ENCODE measurements at places on chromosomes 1 and 21.

- DNase-seq: no peak
These were observed 72.2 kb upstream of the GJB5 start for GRCh38 chr1:34682452-34683223.

GRCh38 chr1:38817267-38818174, 42.1 kb downstream of the RRAGC start:
- DNase-seq: no peak

GRCh38 chr1:53896635-53897229, 2.7 kb downstream of the DIO1 start:
- DNase-seq: peak; percentile 23

GRCh38 chr1:225481738-225482137, 53.9 kb upstream of the LBR start:
- no peak for DNase-seq

DNA sequence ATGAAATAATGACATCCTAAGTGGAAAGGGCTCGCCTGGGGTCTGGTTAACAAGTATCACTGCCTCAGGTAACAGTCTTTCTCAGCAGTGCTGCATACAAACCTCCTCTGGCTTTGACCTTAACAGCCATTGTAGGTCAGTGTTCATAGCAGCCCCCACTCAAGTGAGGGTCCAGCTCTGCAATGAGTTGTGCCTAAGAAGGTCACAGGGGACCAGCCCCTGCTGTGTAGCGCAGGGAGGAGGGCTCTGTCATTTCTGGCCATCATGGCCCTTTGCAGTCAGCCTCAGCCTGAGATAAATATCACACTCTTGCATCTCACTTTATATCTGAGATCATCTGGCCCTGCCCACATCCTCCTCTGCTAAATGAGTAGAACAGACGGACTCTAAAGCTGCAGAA, 18.1 kb upstream of the MYSM1 start:
- no peak for DNase-seq

DNA sequence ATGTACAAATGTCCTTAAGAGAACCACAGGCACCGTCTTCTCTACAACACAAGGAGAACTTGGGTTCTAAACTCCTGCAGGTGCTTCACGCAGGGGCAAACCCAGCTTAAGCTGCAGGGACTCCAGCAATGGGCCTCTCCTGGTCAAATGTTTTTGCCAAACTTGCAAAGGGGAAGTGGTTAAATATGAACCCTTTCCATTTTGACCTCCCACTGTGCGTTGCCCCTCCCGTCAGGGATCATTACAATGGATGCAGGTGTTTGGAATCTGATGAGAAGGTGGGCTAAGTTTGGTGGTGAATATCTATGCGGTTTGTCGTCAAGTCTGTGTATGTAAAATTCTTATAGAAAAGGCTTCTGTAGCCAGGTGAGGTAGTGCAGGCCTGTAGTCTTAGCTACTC, 29.1 kb upstream of the SLC25A33 start:
- DNase-seq: no peak

DNA sequence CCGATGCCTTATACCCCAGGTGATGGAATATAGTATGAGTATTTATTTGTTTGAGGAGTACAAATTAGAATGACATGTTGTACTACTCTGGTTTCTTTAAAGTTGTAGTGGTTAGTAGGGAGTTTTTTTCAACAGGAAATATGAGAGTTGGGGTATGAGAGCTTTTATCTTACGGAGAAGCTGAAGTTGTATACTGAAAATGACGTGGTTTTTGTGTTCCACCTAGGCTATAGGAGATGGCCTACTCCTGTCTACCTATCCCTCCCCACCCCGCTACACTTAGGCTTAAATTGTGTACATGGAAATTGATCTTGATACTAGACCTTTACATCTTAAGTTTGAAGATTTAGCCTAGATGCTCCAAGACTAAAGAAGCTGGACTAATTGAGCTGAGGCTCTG, 6.8 kb upstream of the HAX1 start:
- DNase-seq: no peak

- no peak for DNase-seq
These were observed 244.6 kb downstream of the NPHP4 start for GRCh38 chr1:5747426-5748285.

DNA sequence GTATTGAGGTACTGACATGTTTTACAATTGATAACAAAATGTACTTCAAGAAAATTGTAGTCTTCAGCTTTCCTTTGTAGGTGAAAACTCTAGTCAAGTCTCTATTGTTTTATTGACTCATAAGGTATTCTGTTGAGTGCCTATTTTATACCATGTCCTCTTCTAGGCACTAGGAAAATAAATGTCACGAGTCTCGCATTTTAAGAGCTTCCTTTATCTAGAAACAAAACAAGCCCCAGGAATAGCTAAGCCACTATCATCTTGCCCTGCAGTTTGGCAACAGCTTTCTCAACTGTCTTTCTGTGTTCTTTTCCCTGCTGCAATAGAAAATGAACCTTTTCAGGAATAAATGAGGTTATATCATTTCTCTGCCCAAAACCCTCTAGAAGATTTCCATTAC, 288.5 kb upstream of the NEGR1 start:
- DNase-seq: no peak

DNA sequence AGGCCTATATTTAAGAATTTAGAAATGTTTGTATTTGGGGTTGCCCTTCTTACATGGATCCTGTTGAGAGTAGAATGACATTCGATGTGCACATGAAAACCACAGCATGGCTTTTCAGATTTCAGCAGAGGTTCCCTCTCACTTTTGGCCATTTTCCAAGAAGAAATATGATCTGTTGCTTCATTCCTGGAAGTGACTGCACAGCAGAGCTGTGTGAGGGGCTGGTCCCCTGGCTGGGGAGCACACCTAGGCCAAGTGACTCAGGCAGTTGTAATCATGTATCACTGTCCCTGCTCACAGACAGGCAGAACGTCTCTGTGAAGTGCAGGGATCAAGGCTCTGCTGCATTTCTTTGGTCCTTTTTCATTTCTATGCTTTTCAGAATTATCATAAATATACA, 32.3 kb downstream of the AGT start:
- DNase-seq: no peak

GRCh38 chr1:94276988-94277434, 39.6 kb upstream of the ARHGAP29 start:
- no peak for DNase-seq

DNA sequence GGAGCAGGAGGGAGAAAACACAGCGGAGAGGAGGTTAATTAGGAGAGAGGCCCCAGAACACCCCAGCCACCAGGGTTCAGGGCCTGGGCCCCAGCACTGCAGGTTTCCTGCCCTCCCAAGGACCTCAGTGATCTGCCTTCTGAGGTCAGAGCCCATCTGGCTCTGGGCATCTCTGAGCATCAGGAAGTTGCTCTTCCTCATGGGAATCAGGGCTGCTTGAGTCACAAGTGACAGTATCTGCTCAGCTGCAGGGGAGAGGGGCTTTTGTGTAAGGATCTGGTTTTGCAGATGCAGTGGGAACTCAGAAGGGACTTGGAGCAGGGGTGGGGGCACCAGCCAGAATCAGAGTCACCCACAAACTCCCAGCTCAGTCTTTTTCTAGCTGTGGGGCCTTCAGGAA, 472.1 kb downstream of the PTPRU start:
- no peak for DNase-seq

GRCh38 chr1:53640701-53641075, 98.3 kb downstream of the GLIS1 start:
- DNase-seq: no peak

GRCh38 chr1:15849775-15850324, 2.3 kb downstream of the SPEN start:
- no peak for DNase-seq

- DNase-seq: no peak
These were observed 317.1 kb downstream of the DPYD start for GRCh38 chr1:97603776-97604175.

DNA sequence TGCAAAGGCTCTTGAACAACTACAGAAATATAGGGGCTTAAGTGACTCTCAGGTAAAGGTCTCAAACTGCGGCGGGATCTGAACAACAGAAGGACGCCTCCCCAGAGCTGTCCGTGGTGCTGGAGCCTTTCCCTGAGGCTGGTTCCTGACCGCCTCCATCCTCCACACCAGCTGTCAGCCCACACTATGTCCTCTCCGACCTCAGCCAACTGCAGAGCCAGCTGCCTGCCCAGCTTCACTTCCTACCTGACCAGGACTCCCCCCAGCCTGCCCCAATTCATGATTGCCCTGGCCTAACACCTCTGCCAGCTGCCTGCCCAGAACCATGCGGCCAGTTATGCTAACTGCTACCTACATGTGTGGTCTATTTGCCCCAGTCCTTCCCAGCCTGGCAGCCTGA, 63.6 kb upstream of the ZC3H12A start:
- DNase-seq: no peak

DNA sequence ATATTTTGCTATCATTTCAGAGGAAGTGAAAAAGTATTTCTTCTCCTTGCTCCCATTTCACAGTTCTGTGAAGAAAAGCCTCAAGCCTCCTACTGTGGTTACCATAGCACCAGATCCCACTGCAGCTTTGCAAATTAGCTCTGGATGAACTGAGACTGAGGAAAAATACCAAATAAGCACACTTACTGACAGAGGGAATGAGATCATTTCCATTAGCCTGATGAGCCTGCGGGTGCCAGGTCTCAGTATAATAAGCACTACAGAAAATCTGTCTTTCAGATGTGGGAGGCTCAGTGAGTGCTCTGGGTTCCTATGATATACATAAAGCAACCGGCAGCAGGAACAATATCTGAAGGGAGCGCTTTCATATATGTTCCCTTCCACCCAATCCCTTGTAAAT, 21.4 kb downstream of the XKR8 start:
- no peak for DNase-seq

DNA sequence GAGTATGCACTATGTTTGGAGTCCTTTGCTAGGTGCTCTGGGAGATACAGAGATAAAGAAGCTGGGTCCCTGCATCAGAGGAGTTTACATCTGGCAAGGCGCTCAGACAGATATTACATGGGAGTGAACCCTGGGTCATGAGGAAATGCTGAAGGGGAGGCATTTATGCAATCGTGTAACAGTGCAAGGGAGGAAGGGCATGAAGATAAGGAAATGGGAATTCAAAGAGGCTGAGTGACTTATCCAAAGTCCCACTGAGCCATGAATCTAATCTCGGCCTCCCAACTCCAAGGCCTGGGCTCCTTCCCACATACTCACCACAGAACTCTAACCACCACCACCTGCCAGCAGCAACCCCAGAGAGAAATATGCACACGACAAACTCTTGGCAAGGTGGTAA, 51.6 kb downstream of the FAM163A start:
- no peak for DNase-seq

DNA sequence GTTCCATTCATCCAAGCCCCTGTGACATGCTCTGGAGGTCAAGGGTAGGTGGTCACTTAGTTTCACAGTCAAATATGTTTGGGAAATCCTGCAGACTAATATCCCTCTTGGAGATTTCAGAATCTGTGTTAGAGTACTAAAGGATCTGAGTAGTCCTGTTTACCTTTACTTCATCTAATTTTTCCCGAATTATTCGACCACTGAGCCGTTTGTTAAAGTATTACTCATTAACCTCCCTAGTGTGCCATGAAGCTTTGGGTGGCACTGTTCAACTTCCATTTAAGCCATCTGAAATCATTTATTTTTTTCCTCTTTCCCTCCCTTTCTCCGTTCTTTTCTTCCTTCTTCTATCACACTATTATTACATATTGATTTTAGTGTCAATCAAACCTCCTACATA, 109.9 kb downstream of the NGF start:
- DNase-seq: no peak

DNA sequence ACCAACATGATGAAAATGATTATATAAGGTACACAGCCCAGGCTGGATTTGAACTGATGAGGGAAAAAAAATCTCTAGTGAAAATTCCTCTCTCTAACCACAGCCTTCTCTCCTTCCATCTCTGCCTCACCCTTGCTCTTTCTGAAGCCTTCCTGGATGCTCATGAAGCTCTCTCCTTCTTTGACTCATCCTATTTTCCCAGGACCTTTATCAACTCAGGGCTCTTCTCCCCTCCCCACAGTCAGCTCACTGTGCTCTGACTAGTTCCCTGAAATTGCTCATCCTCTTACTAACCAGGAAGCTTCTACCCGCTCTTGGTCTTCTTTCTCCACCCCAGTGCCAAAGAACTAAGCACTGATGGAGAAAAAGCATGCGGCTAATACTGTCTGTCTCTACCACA, 46.4 kb upstream of the ERG start:
- DNase-seq: no peak

DNA sequence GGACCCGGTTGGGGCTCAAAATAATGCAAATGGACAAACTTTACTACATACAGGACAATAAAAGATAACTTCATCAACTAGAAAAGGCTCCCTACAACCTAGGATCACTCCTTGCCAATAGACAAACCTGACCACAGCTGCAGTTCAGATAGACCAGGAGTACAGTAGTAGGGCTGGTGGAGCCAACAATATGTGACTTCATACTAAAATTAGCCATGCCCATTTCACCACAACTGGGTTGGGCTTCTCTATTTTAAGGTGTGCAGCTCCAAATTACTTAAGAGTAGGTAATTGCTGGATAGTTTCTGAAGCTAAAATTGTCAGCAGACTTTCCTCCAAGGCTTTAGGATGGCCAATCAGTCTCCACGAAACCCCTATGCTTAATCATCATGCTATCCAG, 3.9 kb downstream of the DENND1B start:
- no peak for DNase-seq

DNA sequence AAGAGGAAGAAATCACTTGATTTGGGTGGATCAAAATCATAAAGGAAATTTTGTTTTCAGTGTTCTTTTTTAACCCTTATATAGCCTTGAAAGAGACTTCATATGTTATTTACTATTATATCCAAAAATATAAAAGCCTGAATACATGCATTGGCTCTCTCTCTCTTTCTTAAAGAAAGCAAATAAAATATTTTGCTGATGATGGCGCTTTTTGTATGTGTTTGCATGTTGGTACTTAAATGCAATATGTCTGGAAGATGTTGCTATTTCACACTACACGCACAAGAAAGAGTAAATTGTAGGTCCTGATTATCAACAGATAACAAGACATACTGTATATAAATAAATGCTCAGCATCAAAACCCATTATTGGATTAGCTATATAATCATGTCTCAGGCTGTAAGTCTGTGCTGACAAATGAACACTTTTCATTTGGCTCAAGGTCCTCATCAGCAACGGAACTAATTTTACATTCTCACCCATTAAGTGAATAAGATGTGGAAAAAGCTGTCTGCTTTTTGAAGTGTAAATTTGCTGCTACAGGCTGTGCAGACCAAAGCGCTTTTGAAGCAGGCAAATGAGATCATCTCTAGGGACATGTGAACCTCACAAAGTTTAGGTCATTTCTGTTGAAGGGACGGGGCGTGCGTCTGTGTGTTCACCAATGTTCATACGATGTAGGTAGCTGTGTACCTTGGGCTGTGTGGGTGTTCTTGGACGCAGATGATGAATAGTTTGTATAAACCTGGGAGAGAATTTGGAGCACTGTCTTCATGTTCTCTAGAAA, 122.4 kb upstream of the LMO4 start:
- DNase-seq: no peak

Measured in GOT3 (cell line).